Forelimb muscle (tissue), 1 donor: ENCODE measurements at places on chromosomes 1 and 21. TPM values are rescaled to one million over a fixed set of nuclear protein-coding genes. Genes with fewer than 3 reads are reported as not detected.
A peak's percentile ranks its signal among the peaks of the same experiment; 100 is the strongest.

Gene RNU1-3
- not detected for polyA plus RNA-seq

Gene ZNF648
- 0.16 TPM for polyA plus RNA-seq

DNA sequence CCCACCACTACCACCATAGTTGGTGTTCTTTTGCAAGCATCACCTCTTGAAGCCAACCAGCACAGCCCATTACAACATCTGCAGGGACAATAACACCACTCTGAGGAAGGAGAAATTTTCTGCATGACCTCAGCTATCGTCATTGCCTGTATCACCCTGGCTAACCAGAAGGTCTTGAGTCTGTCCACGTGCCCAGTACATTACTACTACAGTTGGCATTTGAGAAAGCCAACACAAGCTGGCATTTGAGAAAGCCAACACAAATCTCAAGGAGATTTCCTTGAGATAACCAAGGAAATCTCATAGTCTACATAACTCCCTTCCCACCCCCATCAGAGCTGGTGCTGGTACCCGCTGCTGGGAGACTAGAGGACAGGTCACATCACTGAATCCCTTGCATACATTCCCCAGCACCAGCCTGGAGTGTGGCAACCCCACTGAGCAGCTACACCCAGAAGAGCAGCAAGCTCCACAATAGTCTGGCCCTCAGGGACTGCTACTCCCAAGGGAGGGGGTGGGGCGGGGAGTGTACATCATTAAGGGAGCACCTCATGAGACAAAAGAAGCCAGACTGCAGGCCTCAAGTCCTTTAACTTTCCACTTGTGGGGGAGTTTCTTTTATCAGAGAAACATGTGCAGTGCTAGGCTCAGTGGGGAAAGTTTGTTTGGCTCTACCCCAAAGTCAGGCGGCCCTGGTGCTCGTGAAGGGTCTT, 46.0 kb upstream of the GUCA2A start:
- no peak for DNase-seq

- no peak for DNase-seq
Observed at GRCh38 chr1:116322752-116323405, 50.2 kb upstream of the ATP1A1 start.

DNA sequence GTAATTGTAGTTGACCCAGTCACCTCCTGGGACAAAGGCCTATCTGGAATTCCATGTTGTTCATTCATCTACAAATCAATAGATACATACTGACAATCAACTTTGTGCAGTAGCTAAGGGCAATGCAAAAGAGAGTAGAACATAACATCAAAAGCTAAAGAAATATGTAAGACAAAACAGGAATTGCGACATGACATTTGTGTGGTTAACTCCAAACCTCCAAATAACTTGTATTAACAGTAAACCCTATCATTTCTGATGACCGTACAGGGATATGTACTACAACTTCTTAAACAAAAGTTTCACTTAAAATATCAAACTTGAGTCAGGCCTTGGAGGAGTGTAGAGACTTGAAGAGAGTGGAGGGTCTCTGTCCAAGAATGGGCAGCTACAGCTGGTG, 317.6 kb downstream of the SPATA17 start:
- no peak for DNase-seq

GRCh38 chr1:94611681-94612475, 70.3 kb upstream of the F3 start:
- DNase-seq: no peak

DNA sequence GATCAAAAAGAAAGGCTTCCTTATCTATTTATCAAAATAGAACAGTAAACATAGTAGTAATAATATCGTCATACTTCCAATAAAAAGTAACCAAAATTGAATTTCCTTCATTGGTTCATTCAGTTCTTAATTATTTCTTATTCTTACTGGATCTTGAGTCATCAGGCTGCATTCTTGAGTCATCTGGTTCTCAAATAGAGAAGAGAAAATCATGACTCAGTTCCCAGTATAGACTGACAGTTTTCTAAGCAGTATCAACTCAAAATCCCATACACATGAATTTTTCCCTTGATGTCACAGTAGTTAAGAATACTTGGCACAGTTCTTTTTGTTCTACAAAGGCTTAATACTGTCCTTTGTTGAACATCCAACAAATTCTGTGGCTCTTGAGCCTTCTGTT, 626.9 kb upstream of the ADGRL4 start:
- no peak for DNase-seq

DNA sequence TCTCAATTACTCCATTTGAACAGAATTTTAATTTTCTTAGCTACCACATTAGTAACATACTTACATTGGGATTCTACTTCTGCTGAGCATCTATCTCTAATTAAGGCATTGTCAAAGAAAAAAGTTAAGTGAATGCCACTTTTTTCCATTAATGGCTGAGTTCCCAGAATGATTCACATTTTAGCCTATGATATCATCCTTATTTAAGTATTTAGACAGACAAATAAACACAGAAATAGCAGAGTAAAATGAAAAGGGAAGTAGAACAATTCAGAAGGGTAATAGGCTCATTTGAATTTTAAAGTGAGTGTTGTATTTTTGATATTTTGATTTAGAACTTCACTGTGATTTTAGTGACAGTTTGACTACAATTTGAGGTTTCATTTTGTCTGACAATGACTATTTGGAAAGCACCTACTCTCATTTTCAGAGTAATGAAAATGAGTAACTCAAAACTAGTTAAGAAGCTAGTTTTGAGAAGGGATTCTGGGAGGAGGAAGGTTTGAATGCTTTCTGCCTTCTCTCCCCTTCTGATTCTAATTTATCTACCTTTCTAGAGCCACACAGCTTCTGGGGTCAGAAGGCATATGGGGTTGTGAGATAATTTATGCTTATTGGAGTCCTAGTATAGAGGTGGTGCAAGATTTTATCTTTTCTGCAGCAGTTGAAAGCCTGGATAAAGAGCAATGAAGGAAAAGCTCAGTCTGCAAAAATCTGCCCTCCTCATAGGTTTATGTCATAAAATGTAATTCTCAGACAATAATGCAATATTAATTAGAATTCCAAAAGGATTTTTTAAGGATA, 15.5 kb downstream of the LYPLAL1 start:
- DNase-seq: peak; percentile 68

DNA sequence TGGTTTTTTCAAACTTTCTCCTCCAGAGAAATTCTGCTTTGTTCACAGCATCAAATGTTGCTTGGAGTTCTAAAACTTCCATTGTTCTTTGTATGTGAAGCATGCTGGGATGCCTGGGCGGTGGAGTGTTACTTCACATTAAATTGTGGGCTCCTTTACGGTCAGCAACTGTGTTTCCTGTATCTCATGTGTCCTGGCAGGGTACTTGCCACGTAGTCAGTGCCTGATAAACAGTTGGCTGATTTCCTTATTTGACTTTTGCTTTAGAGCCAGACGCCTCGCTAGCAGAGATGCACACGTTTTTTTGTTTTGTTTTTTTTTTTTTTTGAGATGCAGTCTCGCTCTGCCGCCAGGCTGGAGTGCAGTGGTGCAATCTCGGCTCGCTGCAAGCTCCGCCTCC, 96.7 kb downstream of the UCK2 start:
- DNase-seq: no peak

DNA sequence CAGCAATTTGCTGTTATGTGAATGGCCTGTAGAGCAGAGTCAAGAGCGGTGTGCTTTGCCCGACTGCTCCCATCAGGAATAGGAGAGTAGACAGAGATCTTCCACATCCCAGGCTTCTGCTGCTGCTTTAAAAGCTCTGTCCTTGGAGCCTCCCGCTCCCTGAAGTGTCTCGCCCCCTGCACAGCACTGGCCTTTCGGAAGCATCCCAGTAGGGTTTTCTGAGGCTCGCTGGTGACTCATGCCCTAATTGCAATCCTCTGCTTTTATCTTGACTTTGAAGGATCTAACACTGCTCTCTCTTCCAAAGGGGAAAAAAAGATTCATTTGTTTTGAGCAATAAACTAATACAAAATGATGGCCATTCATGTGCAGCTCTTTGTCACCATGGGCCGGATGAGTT, 13.3 kb upstream of the CD101 start:
- DNase-seq: no peak

DNA sequence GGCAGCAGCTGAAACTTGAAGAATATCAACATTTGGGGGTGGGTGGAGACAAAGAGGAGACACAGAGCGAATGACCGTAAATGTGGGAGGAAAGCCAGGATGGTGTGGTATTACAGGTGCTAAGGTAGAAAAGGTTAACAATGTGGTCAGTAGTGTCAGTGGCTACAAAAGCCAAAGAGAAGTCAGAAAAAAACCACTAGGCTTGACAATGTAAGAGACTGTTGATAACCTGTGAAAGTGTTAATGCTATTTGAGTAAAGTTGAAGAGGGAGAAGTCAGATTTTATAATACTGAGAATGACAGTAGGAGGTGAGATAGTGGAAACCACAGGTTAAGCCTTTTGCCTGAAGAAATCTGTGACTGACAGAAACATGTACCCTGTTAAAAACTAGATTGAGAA, 120.8 kb downstream of the CLEC20A start:
- no peak for DNase-seq

Gene TIAM1
- polyA plus RNA-seq: 10.8 TPM

Gene TSPEAR
- polyA plus RNA-seq: 0.13 TPM

Gene CFAP57
- 0.08 TPM for polyA plus RNA-seq

GRCh38 chr1:150777544-150777943, 12.0 kb upstream of the CTSS start:
- DNase-seq: no peak

GRCh38 chr1:233735847-233736246, 121.9 kb downstream of the KCNK1 start:
- no peak for DNase-seq

GRCh38 chr1:15412843-15413242, 3.2 kb downstream of the EFHD2 start:
- no peak for DNase-seq

DNA sequence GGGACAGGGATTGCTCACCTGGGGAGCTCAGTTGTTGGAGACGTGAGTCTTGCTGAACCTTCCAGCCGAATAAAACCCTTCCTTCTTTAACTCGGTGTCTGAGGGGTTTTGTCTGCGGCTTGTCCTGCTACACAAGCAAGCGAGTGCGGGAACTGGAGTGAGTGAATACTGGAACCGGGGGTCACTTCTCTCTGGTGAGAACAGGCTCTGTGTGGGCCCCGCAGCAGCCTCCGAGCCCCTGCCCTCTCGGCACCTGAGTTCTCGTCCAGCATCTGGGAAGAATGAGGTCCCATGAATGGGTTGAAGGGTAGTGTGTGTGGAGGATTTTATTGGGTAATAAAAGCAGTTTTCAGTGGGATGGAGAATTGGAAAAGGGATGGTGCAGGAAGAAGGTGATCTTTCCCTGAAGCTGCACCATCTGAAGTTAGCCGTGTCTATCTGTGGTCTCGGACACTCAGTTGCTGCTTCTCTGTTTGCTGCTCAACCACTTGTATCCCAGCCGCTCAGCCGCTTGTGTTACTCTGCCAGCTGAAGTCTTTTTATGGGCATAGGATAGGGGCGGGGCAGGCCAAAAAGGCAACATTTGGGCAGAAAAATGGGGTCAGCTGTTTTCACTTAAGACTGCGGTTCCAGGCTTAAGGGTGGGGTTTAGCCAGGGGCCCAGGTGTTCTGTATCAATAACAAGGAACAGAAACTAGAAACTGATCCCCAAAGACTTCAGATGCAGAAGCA, 450.6 kb upstream of the CAMK1G start:
- no peak for DNase-seq

- DNase-seq: no peak
Observed at GRCh38 chr1:58104960-58105359, 441.6 kb downstream of the OMA1 start.

DNA sequence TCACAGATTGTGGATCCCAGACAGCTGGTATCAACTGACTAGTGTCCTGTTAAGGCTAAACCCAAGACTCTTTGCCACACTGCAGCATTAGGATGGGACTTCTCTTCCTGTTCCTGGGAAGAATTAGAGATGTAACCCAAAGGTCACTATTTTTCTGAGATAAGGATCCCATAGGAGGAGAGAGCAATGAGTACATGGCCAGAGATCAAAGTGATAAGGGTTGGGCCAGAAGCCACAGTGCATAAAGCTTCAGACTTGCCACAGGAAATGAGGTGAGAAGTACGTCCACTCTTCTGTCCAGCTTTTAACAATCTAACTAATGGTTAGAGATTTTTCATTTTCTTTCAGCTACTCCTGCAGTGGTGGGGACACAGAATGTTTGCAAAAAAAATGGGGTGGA, at the start of gene HSD3B1:
Gene HSD3B1 (plus strand): TSS at position 270 of the 400 bp plus-strand sequence. CDS start 267 bp downstream, outside the sequence.
- no peak for DNase-seq

DNA sequence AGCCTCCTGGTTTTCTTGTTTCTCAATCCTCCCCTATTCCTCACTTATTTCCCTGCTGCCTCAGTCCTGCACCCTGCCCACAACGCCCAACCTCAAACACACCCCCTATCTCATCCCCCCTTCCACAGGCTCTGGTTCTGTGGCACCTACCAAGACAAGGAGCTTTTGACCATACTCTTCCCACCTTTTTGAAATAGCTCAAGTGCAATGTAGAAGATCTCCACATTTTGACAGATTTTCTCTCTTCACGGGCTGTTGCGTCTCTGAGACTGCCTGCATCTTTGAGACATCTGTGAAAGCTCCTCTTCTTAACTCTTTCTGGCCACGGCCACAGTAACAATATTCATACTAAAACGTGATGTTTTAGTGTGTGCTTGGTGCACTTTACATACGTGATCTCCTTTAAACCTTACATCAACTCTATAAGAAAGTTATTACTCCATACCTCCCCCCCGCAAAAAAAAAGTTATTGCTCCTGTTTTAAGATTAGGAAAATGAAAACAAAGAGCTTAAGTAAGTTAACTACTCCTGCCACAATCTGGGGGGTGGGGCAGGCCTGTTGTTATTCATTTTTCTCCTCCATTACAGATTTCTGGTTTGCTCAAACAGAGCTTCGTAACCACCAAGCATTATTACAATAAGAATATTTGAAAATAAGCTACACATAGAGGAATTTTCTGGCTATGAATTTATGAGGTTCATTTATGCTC, 1.8 kb upstream of the SERBP1 start:
- no peak for DNase-seq

- no peak for DNase-seq
Observed at GRCh38 chr1:22171951-22172715, 29.2 kb upstream of the WNT4 start.

DNA sequence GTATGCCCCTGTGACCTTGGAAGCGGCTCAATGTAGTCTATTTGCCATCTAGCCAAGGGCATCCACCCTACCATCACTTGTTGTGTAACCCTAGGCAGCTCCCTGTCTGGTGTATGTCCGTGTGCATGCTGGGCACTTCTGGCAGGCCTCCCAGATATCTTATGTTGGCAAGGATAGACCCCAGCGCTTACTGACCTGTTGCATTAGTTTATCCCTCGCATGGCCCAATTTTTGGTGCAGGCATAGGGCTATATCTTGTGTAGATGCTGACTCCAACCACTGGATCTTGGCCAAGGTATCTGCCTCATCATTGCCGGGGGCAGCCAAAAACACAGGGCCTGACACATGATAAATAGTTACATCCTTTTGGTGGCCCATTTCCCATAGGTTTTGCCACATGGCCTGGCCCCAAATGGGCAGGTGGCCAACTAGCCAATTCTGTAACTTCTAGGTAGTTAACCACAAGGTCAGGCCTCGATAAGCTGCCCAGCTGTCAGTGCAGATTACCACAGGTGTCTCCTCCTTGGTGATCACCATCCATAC, 14.0 kb upstream of the TBX19 start:
- DNase-seq: no peak
